Vagina (tissue), 2 donors: ENCODE measurements at places on chromosomes 16 and 17.

DNA sequence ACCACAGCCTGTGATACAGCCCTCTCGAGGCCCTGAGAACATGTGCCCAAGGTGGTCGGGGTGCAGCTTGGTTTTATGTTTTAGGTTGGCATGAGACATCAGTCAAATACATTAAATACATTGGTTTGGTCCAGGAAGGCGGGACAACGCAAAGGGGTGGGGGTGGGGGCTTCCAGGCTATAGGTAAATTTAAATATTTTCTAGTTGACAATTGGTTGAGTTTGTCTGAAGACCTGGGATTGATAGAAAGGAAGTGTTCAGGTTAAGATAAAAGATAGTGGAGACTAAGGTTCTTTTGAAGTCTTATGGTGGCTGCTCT, 1.2 kb upstream of the ZKSCAN2 start:
- DNase-seq: no peak

GRCh38 chr17:41939044-41939692, 8.8 kb downstream of the ODAD4 start:
- DNase-seq: no peak

- DNase-seq: no peak
Measured at GRCh38 chr16:1818204-1818872, 8.3 kb downstream of the HAGH start.

GRCh38 chr16:20704281-20704680, 6.8 kb upstream of the ACSM1 start:
- DNase-seq: no peak

GRCh38 chr16:46961373-46962353, 11.8 kb downstream of the DNAJA2 start:
- no peak for DNase-seq

DNA sequence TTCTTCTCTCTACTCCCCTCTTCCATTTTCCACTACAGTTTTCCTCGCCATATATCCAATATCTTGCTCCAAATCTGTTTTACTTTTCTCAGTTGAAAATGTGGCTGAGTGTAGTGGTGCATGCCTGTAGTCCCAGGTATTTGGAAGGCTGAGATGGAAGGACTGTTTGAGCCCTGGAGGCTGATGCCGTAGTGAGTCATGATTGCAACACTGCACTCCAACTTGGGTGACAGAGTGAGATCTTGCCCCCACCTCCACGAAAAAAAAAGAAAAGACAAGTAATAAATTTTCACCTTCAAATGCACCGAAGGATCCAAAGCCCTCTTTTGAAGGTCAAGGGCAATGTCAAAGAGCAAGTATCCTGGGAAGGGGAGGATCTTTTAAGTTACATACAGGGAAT, 592.3 kb downstream of the TMEM114 start:
- DNase-seq: no peak

- no peak for DNase-seq
Measured at GRCh38 chr17:69523244-69523861, 108.9 kb downstream of the MAP2K6 start.

DNA sequence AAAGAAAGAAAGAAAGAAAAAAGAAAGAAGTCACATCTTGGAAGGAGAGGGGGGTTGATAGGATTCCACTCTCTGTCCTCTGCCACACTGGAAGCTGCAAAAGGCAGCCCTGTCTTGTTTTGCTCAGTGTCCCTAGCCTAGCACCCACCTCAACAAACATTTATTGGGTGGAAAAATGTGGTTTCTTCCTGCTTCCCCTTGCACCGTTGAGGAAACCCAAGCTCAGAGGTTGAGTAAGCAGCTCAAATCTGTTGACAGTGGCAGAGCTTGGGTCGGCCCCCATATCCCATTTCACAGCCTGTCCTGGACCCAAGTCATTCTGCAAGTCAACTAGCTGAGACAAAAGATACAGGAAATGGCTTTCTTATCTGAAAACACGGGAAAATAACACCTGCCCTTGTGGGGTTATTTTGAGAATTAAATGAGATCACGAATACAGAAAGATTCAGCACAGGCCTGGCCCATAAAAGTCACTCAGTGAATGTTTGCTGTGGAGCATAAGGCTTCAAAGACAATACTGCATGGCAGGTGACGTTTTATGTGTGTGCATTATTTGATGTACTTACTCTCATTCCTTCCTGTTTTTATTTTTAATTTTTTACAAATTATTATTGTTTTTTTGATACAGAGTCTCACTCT, 63.6 kb downstream of the SCNN1B start:
- DNase-seq: no peak

DNA sequence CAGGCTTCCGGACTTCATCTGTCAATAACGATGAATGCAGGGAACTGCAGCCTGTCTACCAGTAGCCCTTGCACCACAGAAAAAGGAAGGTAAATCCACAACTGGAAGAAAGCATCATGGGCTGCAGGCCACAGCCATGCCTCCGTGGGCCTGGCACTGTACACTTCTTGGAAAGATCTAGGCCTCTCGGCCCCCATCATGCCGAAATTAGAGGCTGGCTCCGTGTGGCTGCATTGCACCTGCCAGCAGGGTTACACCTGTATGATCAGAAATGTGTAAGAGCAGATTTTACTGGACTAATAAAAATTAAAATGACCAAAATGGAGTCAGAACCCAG, 52.2 kb downstream of the SDK2 start:
- DNase-seq: no peak

GRCh38 chr17:57875290-57876022, 25.6 kb upstream of the MRPS23 start:
- DNase-seq: no peak

DNA sequence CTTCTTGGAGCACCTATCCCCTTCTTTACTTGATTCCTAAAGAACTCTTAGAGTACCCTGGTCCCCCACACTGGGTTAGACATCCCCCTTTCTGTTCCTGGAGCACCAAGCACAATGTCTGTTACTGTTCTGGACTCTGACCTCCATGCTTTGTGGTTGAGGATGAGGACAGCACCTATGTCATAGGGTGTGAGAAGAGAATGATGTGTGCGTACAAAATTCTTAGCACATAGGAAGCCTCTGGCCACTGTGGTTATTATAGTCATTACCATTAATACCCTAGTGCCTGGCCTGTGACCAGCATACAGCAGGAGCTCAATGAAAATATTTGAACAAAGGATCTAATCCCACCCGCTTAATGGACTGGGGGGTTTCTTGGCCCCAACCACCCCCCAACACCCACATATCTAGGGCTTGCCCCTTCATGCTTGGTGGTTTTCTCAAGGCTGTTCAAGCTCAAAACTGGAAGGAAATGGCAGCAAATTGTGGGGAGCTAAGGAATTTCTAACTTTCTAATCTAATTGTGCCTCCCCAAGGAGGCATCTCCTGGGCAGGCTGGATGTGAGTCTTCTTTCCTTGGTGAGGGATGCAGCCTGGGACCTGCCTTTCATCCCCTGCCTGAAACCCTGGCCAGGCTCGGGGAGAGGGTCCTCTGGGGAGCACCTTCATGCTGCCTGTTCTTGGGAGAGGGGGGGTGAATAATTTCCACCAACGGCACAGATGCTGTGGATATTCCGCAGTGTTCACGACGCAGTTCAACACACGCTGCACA, 1.5 kb upstream of the CMIP start:
- DNase-seq: no peak

GRCh38 chr17:81241203-81241602, 2.1 kb downstream of the NDUFAF8 start:
- DNase-seq: no peak

DNA sequence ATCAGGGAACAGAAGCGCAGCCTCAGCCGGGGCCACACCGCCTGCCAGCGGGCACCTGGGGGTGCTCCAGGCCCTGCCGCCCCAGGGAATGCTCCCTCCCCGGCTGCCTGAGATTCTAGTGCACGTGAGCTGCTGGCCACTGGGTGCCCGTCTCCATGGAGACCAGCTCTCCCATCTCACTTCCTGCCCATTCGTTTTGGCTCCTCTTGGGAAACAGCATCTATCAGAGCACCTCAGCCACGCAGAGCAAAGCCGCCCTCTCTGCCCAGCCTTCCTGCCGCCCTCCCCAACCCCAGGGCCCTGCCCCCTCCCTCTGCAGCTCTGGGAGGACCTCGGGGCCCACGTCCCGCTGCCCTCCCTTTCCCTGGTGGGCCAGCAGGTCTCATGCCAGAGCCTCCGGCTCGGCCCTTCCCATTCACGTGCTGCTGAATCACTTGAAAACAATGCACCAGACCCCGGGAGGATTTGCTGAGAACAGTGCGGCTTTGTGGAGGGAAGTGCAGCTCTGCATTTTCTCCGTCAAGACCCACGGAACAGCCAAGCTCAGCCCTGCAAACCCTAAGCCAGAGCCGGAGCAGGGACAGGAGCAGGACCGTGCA, 19.4 kb downstream of the CEP295NL start:
- DNase-seq: peak; percentile 95

- DNase-seq: no peak
Measured at GRCh38 chr17:79956853-79957252, 78.8 kb downstream of the TBC1D16 start.

GRCh38 chr16:17369421-17370222, 101.1 kb downstream of the XYLT1 start:
- DNase-seq: no peak

DNA sequence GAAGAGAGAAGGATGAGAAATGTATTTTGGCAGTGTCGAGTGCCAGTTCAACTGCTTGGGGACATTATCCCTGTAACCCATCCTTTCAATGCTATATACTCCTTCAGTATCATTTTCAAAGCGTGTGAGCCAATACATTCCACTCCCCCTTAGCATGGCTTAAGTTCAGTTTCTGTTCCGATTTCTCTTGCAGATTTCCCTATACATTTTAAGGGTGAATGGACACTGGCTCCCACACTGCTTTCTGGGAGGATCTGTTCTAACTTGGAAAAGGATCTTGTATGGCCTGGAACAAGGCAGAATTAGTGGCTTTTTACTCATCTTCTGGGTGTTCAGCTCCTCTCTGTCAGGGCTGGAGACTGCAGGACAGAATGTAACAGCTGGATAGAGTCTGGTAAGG, 333.8 kb downstream of the HAPSTR1 start:
- DNase-seq: no peak

GRCh38 chr17:12358477-12358876, 307.2 kb upstream of the MYOCD start:
- no peak for DNase-seq

DNA sequence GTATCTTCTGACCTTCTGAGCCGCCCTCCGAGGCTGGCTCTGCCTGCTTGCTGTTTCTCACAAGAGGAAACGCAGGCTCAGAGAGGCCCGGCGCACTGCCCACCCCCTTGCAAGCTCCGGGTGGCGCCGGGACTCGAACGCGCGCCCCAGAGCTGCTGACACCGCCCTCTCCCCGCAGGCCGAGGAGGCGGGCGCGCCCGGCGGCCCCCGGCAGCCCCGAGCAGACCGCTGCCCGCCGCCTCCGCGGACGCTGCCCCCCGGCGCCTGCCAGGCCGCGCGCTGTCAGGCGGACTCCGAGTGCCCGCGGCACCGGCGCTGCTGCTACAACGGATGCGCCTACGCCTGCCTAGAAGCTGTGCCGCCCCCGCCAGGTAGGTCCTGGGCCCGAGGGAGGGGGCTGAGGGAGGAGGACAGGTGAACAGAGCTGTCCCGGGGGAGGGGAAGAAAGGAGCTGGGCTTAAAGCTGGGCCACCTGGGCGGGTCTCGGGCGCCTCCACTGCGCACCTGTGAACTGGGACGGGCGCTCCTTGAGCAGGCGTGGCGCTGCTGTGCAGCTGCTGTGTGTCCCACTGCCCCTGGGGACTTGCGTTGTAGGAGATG, 18.2 kb downstream of the WFDC1 start:
- no peak for DNase-seq

GRCh38 chr16:81165411-81166097, 69.4 kb upstream of the GCSH start:
- DNase-seq: no peak

DNA sequence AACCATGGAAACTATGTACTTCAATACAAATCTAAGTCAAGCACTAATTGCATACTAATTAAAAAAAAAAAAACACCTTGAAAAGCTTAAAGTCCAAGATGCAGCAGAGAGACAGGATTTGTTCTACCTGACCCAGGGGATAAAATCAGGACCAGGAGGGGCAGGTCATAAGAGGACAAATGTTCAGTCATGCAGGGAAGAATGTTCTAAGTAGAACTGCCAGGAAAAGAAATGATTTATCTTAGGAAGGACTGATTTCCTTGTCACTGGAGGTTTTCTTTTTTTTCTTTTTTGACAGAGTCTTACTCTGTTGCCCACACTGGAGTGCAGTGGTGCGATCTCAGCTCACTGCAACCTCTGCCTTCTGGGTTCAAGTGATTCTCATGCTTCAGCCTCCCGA, 9.1 kb upstream of the GHDC start:
- no peak for DNase-seq

DNA sequence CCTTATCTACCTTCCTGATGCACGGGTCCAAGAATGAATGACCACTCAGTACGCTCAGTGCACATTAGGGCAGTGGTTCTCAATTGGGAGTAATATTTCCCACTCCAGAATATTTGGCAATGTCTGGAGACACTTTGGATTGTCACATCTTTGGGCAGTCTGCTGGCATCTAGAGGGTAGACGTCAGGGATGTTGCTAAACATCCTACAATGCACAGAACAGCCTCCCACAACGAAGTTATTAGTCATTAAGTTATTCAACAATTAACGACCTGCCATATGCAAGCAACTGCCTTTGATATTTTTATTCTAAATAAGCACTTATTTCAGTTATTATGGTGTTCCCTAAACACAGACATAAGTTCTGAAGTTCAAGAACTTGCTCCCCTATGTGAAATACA, 669.3 kb downstream of the TOX3 start:
- DNase-seq: no peak

DNA sequence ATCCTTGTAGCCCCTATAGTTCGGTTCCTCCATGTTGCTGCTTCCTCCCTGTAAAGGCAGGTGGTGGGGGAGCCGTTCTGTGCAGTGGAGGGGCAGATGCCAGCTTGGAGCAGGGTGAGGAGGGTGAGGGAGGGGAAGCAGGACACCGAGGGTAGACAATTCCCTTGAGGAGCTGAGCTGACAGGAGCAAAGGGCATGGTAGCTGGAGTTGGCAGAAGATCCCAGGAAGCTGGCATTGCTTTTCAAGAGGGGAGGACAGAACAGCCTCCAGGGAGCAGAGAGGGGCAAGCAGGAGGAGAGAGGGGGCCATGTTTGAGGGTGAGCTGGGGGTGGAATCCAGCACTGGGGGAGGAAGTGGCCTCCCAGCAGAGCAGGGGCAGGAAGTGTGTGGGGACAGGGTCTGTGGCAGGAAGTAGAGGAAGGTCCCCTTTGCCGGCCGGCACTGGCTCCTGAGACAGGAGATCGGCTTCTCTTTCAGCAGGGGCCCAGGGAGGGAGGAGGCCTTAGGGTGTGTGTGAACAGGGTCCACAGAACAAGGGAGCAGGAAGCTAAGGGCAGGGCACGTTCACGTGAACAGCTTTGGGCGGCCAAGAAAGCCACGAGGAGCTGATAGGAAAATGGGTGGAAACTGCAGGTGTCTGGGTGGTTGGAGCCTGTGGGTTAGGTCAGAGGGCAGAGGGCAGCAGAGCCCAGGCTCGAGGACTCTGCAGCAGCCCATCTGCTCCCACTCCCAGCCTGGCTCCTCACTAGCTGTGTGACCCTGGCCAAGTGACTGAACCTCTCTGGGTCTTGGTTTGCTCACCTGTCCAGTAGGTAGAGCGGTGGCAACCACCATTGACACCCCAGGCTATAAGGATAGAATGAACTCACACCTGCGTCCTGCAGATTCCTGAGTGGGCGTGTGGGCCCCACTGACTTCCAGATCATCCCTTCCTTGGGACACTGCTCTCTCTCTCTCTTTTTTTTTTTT, 17.5 kb upstream of the SPNS2 start:
- no peak for DNase-seq

GRCh38 chr17:27906623-27907022, 13.5 kb upstream of the LYRM9 start:
- no peak for DNase-seq

- no peak for DNase-seq
Measured at GRCh38 chr16:1580256-1580655, 31.6 kb downstream of the IFT140 start.

GRCh38 chr17:43952351-43952723, 1.4 kb downstream of the PYY start:
- DNase-seq: no peak

GRCh38 chr17:69967910-69968411, 107.1 kb upstream of the KCNJ16 start:
- no peak for DNase-seq
